ENCODE measurements at places on chromosomes 6 and 20.

DNA sequence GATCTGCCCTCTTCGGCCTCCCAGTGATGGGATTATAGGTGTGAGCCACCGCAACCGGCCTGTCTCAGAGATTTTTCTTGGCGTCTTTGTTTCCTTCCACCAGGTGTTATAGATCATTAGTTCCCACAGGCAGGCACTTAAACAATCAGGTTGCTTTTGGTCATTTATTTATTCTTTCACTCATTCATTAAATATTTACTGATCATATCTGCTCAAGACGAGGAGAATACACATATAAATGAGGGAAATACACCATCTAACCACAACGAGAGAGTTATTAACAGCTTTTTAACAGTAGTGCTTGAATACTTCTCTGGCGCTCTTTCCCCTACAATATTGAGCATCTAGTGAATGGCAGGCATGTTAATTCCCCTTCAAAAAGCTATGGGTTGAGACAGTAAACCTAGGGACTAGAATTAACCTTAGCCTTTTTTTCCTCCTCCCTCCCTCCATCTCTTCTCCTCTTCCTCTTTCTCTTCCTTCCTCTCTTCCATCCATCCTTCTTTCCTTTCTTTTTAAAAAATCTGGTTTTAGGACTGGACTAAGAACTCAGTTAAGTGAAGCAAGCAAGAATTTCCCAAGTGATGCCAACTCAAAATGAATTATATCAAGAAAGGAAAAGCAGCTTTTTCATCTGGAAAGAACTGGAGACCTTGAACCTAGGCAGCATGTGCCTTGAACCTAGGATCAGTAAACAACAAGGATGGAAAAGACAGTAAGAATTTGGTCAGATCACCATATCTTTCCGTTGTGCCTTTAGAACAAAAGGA is 41.1 kb upstream of the RFPL4B start:
- no peak for DNase-seq

- no peak for DNase-seq
Observed at GRCh38 chr20:5602346-5602745, 147.9 kb upstream of the SHLD1 start.

- DNase-seq: no peak
Observed at GRCh38 chr6:135231469-135231844, 50.3 kb downstream of the MYB start.

GRCh38 chr6:30184417-30185031 is 21.2 kb downstream of the TRIM15 start:
- DNase-seq: no peak

DNA sequence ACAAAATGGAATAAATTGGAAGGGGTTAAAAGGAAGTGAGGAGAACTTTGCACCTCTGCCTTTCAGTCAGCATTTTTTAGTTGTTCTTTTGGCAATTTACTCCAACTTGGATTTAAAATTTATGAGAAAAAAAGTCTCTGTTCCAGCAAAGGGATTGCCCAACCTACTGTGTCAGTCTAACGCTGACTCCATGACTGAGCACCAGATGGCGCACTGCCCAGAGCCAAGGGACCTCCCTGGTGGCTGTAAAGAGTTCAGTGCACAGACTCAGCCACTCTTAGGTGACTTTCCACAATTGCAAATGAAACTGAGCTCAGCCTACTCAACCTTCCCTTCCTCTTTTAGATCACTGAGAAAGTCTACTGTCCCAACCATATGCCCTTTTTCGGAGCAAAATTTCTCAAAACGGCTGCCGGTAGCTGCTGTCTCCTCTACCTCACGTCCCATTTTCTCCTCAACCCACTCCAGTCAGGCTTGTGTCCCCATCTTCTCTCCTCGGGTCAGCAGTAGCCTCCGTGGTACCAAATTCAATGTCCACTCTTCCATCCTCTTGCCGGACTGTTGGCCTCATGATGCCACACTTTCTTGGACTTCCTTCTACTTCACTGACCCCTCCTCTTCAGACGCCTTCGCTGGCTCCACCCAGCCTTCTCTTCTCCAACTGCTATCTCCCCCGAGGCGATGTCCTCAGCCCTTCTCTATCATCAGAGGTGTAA is 38.7 kb downstream of the GSTA2 start:
- DNase-seq: peak; percentile 9

- DNase-seq: no peak
Observed at GRCh38 chr6:12457094-12457493, 166.9 kb downstream of the EDN1 start.

- no peak for DNase-seq
Observed at GRCh38 chr6:42498473-42499128, 46.9 kb upstream of the TRERF1 start.

DNA sequence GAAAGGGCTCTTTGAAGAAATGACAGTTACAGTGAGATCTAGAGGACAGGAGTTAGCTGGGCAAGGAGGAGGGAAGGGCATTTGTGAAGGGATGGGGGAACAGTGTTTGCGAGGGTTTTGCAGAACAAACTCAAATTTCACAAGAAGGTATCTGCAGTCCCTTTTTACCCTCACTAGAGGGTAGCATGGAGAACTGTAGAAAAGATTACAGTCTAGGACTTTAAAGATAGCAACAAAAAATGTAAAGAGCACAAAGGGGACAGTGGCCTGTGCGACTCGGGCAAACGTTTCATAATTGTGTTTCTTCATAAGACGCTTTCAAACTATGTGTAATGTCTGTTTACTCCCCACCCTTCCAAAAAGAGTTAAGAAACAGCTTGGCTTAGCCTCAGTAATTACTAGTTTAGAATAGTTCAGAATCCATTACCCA is 21.2 kb upstream of the ASXL1 start:
- DNase-seq: peak; percentile 29

GRCh38 chr6:146367061-146367460 is 176.6 kb upstream of the RAB32 start:
- peak; percentile 49 for DNase-seq

GRCh38 chr6:33375143-33375671 is 16.4 kb upstream of the KIFC1 start:
- no peak for DNase-seq
